ENCODE measurements at places on chromosomes 1 and 21. TPM values are rescaled to one million over a fixed set of nuclear protein-coding genes. Genes with fewer than 3 reads are reported as not detected.

AMIGO1 gene
- 10.0 TPM for total RNA-seq

DNA sequence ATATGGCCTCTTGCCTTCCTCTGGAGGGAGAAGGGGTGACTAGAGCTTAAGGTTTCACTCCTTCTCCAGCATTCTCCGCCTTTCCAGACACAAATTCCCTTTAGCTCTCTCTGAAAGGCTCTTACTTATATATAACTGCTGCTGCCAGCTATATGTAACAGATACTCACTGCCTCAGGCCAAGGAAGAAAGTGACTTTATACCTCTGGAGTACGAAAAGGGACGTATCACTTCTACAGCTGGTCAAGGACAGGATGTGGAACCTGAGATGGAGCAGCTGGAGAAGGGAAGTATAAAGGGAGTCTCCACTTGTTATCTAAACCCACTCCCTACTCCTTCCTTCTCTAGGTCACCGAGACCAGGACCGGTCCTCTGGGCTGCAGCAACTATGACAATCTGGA, 102.4 kb downstream of the BRINP2 start:
- no peaks in the 10 kb centered on the region for H3K36me3 ChIP-seq
- peaks cover 29% of the 10 kb centered on the region for H3K4me1 ChIP-seq
- H3K27me3 ChIP-seq, result no peaks in the 10 kb centered on the region
- H3K27ac ChIP-seq, result no peak overlapping the region
- no peak for DNase-seq

- no peaks in the 10 kb centered on the region for H3K27me3 ChIP-seq
- H3K36me3 ChIP-seq, result no peaks in the 10 kb centered on the region
- no peaks in the 10 kb centered on the region for H3K4me1 ChIP-seq
- H3K4me3 ChIP-seq, result no peak overlapping the region
- H3K27ac ChIP-seq, result no peak overlapping the region
Observed at GRCh38 chr21:18986197-18986596, 582.6 kb upstream of the TMPRSS15 start.

DENND2C gene
- 16.4 TPM for total RNA-seq

DNA sequence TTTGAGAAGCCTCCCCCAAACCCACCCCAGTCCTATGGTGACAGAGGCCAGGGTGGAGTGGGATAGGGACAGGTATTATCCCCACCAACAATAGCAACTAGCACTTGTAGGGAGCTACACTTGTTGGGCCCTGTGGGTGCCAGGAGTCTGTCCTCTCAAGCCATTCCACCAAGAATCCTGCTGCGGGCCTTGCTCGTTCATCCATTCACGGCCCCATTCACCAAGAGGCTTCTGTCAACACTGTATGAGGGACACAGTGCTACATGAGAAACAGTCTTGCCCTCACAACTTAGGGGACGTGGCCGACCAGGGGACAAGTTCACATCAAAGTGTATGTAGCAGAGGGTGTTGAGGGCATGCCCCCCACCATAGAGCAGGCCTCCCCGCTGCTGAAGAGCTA, 18.9 kb downstream of the SHISA4 start:
- H3K36me3 ChIP-seq, result no peaks in the 10 kb centered on the region
- H3K27ac ChIP-seq, result peak overlapping the region; percentile 75
- H3K27me3 ChIP-seq, result no peaks in the 10 kb centered on the region
- peaks cover 44% of the 10 kb centered on the region for H3K4me1 ChIP-seq

RCSD1 gene
- total RNA-seq, result 9.9 TPM

DNA sequence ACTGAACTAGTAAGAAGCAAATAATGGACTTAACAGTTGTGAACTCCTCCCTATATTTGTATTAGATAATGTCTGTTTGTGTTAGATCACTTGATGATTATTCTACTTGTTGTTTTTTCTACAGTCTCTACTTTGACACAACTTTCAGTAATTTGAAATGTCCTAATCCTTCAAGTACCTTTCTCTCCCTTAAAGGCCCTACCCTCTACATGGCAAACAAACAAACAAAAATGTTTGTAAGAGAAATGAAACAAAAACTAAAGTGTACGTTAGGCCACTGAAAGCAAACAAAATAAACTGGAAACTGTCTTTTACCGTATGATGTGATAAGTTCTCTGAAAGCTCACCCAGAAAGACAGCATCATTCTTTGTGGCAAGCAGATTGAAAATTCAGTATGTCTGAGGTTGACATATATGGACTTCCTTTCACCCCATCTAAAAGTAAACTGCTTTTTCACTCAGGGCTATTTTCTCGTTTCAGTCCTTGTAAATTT, 255.9 kb upstream of the SNX7 start:
- no peak for DNase-seq
- no peak overlapping the region for H3K4me3 ChIP-seq
- no peaks in the 10 kb centered on the region for H3K27me3 ChIP-seq
- H3K4me1 ChIP-seq, result no peaks in the 10 kb centered on the region
- no peak overlapping the region for H3K27ac ChIP-seq

GRCh38 chr1:9250411-9251381, 16.1 kb downstream of the H6PD start:
- no peaks in the 10 kb centered on the region for H3K36me3 ChIP-seq
- peak overlapping the region; percentile 81 for H3K27ac ChIP-seq
- peak overlapping the region; percentile 41 for H3K4me3 ChIP-seq
- no peaks in the 10 kb centered on the region for H3K27me3 ChIP-seq

DNA sequence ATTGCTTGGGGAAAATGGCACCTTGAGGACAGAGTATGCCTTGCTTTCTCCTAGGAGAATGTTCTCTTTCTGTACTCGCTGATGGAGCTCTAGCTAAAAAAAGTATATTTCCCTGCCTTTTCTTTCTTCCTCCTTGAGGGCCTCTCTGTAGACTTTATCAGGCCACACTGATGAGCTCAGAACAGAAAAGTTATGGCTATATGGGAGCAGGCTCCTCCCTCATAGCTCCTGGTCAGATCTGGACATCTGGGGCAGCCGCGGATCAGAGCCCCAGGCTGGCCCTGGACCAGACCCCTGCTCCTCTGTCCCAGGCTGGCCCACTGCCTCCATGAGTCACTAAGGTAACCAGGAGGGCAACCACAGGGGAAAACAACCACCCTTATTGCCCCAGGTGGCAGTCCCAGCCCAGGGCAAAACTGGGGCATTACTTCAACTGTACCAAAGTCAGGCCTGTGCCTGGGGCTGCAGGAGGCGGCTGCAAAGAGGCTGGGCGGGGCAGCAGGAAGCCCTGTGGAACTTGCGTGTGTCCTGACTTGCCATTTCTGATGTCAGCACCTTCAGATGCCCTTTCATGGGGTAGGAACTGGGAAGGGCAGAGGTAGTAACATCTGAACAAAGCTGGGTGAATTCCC, 26.3 kb upstream of the ZNF648 start:
- DNase-seq, result no peak
- H3K4me3 ChIP-seq, result no peak overlapping the region
- H3K4me1 ChIP-seq, result peaks cover 3% of the 10 kb centered on the region
- H3K27ac ChIP-seq, result no peak overlapping the region

MCL1 gene
- 101 TPM for total RNA-seq

LDLRAD1 gene
- not detected for total RNA-seq

DNA sequence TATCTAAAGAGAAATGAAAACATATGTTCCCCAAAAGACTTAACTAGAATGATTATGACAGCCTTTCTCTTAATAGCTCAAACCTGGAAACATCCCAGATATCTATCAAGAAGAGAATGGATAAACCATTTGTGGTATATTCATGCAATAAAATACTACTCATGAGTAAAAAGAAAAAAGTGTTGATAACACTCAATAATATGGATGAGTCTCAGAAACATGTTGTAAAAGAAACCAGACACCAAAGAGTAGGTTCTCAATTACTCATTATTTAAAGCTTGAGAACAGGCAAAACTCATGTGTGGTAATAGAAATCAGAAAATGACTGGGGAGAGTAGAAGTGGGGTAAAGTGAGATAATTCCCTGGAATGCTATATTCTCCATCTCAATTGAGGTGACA, 154.1 kb downstream of the PHTF1 start:
- no peaks in the 10 kb centered on the region for H3K4me1 ChIP-seq
- H3K4me3 ChIP-seq, result no peak overlapping the region
- H3K27ac ChIP-seq, result no peak overlapping the region
- no peaks in the 10 kb centered on the region for H3K27me3 ChIP-seq
- no peak for DNase-seq

DNA sequence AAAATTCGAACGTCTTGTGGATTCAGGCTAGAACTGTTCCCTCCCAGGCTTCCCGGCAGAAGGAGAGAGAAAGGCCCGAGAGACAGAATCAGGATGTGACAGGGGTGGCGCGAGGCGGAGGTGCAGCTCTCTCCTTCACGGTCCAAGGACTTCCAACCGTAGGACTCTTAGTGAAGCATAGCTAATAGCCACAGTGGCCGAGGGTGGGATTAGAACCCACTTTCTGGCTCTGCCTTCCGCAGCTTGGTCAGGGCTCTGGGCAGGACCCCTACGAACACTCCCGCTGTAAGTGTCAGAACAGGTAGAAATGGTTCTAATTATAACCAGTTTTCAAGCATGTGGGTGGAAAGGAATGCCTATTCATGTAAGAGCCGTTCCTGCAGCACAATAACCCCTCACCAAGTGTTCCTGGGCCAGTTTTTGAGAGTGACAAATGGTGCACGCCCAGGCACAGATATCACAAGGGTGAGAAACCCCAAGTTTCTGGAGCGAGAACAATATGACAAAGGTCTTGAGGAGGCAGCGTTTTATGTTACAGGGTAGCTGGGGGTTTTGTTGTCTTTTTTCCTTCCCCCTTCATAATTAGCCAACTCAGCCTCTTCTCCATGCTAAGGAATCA, 86.4 kb downstream of the SYF2 start:
- H3K36me3 ChIP-seq, result no peaks in the 10 kb centered on the region
- H3K4me1 ChIP-seq, result no peaks in the 10 kb centered on the region
- H3K4me3 ChIP-seq, result no peak overlapping the region
- peaks cover 21% of the 10 kb centered on the region for H3K27me3 ChIP-seq

GRCh38 chr1:55347866-55348265, 132.7 kb upstream of the USP24 start:
- DNase-seq, result no peak
- H3K4me3 ChIP-seq, result no peak overlapping the region
- no peaks in the 10 kb centered on the region for H3K4me1 ChIP-seq
- no peak overlapping the region for H3K27ac ChIP-seq

DNA sequence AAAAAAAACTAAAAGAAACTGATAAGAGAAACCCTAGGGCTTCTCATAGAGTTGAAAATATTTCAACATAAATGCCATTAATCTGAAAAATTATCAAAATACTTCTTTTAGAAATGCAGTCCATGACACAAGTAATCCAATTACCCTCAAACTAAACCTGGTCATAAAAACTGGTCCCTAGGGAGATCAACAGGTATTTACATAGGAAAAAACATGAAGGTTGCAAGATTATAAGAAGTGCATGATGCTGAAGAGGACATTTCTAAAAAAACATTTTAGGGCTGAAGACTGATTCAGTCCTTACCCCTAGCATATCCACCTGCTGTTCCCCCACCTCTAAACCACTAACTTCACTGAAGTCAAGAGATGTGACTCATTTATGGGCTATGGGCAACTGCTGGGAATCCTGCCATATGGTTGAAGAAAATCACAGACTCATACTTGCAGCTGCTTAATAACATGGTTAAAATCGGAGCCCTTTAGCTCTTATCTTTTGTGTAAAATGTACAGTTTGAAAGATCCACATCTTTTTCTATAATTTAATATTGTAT, 131.0 kb upstream of the RUNX1 start:
- no peak overlapping the region for H3K27ac ChIP-seq
- peaks cover 8% of the 10 kb centered on the region for H3K4me1 ChIP-seq
- DNase-seq, result no peak
- H3K36me3 ChIP-seq, result no peaks in the 10 kb centered on the region

CAPN9 gene
- total RNA-seq, result not detected

- no peak overlapping the region for H3K27ac ChIP-seq
- H3K4me3 ChIP-seq, result no peak overlapping the region
- peaks cover 20% of the 10 kb centered on the region for H3K4me1 ChIP-seq
- no peaks in the 10 kb centered on the region for H3K27me3 ChIP-seq
- no peak for DNase-seq
Observed at GRCh38 chr1:157134442-157134841, 3.8 kb downstream of the ETV3 start.

CD101 gene
- not detected for total RNA-seq

GRCh38 chr1:196152975-196153374, 455.3 kb downstream of the KCNT2 start:
- H3K27me3 ChIP-seq, result no peaks in the 10 kb centered on the region
- H3K4me3 ChIP-seq, result no peak overlapping the region
- H3K4me1 ChIP-seq, result no peaks in the 10 kb centered on the region

DNA sequence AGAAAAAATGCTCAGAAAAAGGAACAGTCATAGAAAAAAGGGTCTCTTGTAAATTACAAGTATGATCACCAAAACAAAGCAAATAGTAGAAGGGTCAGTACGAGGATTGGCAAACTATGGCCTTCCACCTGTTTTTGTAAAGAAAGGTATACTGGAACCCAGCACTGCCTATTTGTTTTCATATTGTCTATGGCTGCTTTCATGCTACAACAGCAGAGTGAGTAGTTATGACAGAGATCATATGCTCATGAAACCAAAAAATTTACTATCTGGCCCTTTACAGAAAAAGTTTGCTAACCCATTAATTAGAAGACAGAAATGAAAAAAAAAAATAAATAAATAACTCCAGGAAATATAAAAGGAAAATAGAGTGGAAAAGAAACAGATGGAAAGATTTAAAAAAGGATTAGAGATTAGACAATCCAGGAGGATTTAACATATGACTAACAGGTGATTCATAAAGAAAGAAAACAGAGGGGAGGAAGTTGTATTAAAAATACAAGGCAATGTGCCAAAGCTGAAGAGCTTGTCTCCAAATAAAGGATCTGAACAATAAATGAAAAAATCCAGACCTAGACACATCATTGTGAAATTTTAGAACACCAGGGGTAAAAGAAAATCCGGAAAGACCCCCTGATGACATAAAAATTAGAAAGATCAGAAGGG, 108.5 kb upstream of the SERTAD4 start:
- no peaks in the 10 kb centered on the region for H3K36me3 ChIP-seq
- H3K27ac ChIP-seq, result no peak overlapping the region
- DNase-seq, result no peak

DNA sequence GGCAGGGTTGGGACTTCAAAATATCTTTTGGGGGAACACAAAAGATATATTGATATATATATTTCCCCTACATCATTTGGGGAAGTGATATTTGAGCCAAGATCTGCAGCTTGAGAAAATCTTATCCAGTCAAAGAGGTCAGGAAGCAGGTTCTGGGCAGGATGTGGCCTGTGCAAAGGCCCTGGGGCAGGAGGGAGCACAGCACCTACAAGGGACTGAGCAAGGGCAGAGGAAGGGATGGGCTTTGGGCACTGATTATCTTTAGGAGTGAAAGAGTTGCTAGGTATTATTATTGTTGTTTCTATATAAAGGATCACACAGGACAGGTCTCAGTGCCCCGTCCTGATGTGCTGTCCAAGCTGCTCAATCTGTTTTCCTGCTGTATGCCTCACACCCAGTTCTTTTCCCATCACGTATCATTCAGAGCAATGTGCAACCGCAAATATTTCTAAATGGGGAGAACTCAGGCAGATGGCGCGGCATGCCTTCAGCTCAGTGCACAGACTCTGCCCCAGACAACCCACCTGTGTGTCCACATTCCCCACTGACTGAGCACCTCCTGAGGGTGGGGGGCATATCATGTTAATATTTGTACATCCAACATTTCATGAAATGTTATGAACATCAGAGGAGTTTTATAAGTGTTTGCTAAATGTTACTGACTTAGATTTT, 28.1 kb upstream of the GPR137B start:
- no peak for DNase-seq
- H3K27ac ChIP-seq, result no peak overlapping the region
- H3K4me1 ChIP-seq, result no peaks in the 10 kb centered on the region
- no peaks in the 10 kb centered on the region for H3K27me3 ChIP-seq
- H3K36me3 ChIP-seq, result no peaks in the 10 kb centered on the region

- H3K4me3 ChIP-seq, result no peak overlapping the region
- no peaks in the 10 kb centered on the region for H3K4me1 ChIP-seq
- DNase-seq, result no peak
- H3K27ac ChIP-seq, result no peak overlapping the region
- H3K36me3 ChIP-seq, result peaks cover 11% of the 10 kb centered on the region
Observed at GRCh38 chr1:43437031-43437973, 16.4 kb downstream of the HYI start.
